Suprapubic skin (tissue), 4 donors: ENCODE measurements at places on chromosomes 4 and X. TPM values are rescaled to one million over a fixed set of nuclear protein-coding genes. Genes with fewer than 3 reads are reported as not detected.

NSUN7 gene
- total RNA-seq: 1.3 TPM

VCX3B gene
- total RNA-seq: not detected

DNA sequence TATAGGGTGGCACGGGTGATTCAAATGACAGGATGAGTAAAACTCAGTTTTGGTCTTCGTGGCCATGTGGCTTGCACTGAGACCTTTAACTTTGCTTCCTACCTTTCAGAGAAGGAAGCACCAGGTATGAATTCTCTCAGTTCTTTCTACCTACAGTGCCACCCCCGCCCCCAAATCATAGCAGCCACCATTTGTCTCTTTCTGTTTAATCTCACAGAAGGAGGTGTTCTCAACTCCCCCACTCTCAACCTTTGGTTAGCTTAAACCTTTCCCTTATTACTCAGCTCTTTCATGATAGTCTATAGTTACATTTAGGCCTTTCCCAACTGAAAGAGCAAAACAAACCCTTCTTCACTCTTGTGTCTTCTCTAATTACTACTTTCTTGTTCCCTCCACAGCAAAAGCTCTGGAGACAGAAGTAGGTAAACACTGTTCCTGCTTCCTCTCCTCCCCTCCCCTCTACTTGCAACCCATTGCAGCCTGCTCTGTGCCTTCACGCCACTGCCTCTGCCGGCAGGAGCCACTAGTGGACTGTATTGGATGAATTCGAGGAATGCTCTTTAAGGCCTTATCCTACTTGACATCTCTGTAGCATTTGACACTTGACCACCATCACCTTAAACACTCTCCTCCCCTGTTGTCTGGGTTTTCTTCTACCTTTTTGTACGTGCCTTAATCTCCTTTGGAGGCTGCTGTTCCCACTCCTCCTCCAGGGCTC is 123.7 kb downstream of the AFF1 start:
- H3K36me3 ChIP-seq: peaks cover 4% of the 10 kb centered on the region
- H3K4me3 ChIP-seq: no peak overlapping the region
- peaks cover 81% of the 10 kb centered on the region for H3K4me1 ChIP-seq
- H3K27me3 ChIP-seq: no peaks in the 10 kb centered on the region
- no peak for DNase-seq

GRCh38 chr4:1871471-1872021 is 353 bp downstream of the NSD2 start:
- peak overlapping the region; percentile 91 for H3K4me3 ChIP-seq
- H3K27me3 ChIP-seq: no peaks in the 10 kb centered on the region
- no peaks in the 10 kb centered on the region for H3K36me3 ChIP-seq
- peak; percentile 76 for DNase-seq
- H3K4me1 ChIP-seq: peaks cover 21% of the 10 kb centered on the region

- no peaks in the 10 kb centered on the region for H3K27me3 ChIP-seq
- H3K4me1 ChIP-seq: peaks cover 96% of the 10 kb centered on the region
- H3K4me3 ChIP-seq: no peak overlapping the region
- H3K27ac ChIP-seq: no peak overlapping the region
- H3K36me3 ChIP-seq: peaks cover 69% of the 10 kb centered on the region
- DNase-seq: no peak
Observed at GRCh38 chr4:10098780-10099160, 17.8 kb downstream of the WDR1 start.

DNA sequence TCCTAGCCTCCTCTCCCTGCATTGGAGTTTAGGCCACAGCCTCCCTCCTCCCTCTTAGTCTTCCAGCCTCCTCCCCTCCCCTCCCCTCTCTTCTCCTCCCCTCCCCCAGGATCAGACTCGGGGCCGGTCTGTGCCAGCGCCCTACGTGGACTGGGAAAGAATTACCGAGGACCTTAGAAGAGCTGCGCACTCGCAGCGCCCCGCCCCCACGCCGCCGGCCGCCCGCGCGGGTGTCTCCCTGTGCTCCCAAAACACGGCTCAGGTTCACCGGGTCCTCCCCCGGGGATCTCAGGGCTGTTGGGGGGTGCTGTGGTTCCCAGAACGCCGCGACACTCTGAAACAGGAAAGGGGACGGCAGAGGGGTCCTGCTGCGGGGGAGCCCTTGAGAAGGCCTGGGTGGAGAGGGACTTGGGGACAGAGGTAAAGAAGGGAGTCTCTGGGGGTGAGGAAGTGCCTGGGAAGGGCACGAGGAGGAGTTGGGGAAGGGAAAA is 122.3 kb upstream of the TBL1X start:
- DNase-seq: peak; percentile 89
- H3K4me1 ChIP-seq: peaks cover 28% of the 10 kb centered on the region
- H3K36me3 ChIP-seq: no peaks in the 10 kb centered on the region
- H3K4me3 ChIP-seq: no peak overlapping the region
- no peak overlapping the region for H3K27ac ChIP-seq
- no peaks in the 10 kb centered on the region for H3K27me3 ChIP-seq
